Natural killer cell (primary cell): ENCODE measurements at places on chromosomes 16 and 17. TPM values are rescaled to one million over a fixed set of nuclear protein-coding genes. Genes with fewer than 3 reads are reported as not detected.

DNA sequence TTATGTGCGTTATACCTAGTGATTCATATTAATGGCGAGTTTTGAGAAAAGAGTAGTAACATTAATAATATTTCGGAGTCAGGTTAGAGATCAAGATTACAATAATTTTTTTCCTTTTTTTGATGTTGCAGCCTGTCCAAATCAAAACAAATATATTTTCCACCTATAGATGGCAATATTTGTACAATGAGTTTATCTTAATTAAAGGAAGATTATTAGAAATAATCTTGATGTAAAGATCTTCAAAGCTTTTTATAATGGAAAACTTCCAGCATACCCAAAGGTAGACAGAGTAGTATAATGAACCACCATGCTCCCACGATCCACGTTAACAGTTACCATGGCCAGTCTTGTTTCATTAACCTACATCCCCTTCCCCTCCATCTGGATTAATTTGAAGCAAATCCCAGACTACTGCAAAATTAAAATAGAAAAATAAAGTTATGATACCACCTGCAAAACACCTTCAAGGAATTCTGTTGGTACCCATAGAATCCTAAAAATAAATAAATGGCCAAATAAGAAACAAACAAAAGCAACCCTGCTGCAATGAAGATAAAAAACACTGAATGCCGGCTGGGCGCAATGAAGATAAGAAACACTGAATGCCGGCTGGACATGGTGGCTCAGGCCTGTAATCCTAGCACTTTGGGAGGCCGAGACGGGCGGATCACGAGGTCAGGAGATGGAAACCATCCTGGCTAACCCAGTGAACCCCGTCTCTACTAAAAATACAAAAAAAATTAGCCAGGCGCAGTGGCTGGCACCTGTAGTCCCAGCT is 46.5 kb upstream of the GINS3 start:
- DNase-seq, result no peak

DNA sequence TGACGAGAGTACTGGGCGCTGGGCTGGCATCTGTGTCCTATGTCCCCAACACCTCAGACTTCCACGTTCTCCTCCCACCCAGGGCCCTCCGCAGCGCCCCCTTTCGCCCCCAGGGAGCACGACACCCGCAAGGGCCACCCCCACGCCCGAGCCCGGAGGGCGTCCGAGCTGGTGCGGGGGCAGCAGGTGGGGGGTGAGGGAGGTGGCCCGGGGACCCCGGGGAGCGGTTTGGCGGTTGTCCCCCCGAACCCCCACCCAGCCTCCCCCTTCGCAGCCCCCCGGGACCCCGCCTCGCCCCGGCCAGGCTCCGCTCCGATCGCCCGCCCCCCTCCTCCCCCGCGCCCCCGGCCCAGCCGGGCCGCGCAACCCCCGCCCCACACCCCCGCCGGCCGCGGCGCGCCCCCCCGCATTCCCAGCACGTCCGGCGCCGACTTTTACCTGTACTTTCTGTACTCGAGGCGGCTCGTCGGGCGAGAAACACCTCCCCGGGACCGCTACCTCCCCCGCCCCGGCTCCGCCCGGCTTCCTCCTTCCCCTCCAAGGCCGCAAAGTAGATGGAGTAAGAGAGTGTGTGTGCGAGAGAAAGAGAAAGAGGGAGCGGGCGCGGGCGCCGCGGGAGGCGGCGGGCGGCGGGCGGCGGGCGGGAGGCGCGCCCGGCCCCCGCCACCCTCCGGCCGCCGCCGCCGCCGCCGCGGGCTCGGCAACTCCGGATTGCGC is 901 bp downstream of the CDYL2 start:
- peak; percentile 63 for DNase-seq

FZD2 gene
- total RNA-seq, result 0.33 TPM

GRCh38 chr16:64749346-64749745 is 372.5 kb downstream of the CDH11 start:
- no peak for DNase-seq

- no peak for DNase-seq
Observed at GRCh38 chr17:7361906-7362305, 7.0 kb downstream of the TMEM95 start.

DNA sequence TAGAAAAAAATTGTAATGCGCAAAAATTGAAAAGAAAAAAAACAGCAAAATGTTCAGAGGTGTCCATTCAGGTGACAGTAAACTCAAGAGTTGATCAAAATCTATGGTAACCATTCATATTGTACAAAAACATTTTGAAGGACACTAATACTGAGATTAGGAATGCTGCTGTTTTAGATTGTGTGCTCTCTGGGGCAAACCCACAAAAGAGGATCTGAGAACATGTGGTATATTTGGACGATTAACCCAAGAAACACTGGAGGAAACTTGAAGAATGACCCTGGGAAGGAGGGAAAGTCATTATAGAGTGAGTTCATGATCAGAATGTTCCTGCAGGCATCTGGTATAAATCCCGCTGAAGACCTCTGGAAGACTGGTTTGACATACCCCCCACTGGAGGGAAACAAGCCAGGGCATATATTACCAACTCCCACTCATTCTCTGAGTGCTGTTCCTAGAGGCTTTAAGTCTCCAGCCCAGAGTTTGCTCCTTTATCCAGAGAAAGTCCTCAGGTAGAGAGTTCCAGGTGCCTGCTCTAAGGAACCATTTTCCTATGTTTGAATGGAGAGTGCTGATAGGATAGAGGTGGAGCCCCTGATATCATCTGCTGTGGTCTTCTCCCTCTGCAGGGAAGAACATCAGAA is 1.2 kb downstream of the KRTAP4-2 start:
- no peak for DNase-seq

- DNase-seq, result no peak
Observed at GRCh38 chr16:65510241-65510640, 388.4 kb upstream of the CDH11 start.

- DNase-seq, result no peak
Observed at GRCh38 chr17:82357394-82357793, 1.7 kb upstream of the TEX19 start.

DNA sequence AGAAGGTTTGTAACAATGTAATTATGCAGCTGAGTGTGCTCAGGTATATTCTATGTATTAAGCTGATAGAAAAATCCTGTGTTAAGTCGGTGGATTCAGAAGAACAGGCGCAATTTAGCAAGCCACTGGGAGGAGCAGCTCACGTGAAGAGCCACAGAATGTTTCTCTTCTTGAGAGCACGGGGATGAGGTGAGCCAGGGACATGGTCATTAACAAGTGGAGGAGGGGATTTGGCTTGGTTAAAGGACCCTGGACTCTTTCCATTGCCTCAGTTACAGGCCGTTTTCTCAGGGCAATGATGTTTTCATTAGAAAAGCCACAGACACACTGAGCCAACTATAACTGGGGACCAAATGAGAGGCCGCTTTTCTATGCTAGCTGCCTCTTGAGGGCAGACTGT is 178.7 kb downstream of the SNX29 start:
- no peak for DNase-seq

APOBR gene
- 64.9 TPM for total RNA-seq

DNA sequence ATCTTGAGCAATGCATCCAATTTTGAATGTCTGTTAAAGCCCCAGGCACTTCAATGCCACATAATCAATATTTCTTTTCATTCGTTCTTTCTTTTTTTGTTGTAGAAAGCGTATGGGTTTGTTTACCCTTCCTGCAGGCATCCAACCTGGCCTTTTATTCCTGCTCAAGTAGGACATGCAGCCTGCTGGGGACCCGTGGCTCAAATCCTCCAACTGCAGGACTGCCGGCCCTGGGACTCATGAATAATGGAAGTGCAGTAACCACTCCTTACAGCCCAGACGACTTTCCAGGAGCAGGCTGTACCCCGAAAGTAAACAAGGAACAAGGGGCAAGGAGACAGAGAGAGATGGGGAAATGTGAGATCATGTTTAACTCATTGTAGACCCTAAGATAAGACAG is 126.4 kb downstream of the SALL1 start:
- DNase-seq, result no peak

STH gene
- total RNA-seq, result not detected

GJD3 gene
- not detected for total RNA-seq

GRCh38 chr16:4618645-4619418 is 4.1 kb upstream of the UBALD1 start:
- DNase-seq, result no peak

RGS11 gene
- 0.25 TPM for total RNA-seq

- DNase-seq, result no peak
Observed at GRCh38 chr17:27241346-27241946, 52.5 kb upstream of the WSB1 start.

SERPINF2 gene
- total RNA-seq, result 0.84 TPM

IL21R gene
- 24.3 TPM for total RNA-seq

DNA sequence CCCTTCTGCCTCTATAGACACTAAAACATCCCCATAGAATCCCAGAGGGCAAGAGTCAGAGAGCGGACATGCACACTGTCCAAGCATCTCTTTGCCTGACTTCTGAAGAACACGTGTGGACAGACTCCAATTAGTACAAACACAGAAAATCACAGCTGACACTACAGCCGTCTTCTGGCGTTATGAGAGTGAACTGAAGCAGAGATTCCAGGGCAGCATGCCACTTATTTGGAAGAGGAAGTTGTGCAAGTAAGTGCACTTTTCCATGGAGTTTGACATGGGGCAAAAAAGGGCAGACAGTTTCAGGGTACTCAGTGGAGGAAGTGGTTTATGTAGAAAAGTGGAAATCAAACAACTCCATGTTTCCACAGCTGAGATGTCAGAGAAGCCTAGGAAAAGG is 16.8 kb upstream of the ZNF287 start:
- no peak for DNase-seq

DNA sequence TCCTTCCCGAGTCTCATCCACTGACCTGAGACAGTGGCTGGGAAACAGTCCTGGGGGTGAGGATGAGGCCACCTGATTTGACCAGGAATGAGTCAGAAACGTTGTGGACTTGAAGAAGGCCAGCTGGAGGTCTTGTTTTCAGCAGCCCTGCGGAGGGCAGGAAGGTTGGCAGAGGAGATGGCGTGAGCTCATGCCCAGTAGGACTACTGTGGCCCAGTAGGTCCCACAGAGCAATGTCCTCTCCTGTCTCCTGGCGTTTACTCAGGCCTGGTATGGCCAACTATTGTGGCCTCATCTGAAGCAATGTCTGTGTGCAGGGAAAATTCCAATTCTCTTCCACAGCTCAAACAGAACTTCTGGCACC is 84.1 kb upstream of the DNAJA2 start:
- no peak for DNase-seq

- DNase-seq, result no peak
Observed at GRCh38 chr16:54591816-54592246, 305.2 kb upstream of the IRX3 start.

CPPED1 gene
- 18.3 TPM for total RNA-seq

PLCG2 gene
- 285 TPM for total RNA-seq

DNA sequence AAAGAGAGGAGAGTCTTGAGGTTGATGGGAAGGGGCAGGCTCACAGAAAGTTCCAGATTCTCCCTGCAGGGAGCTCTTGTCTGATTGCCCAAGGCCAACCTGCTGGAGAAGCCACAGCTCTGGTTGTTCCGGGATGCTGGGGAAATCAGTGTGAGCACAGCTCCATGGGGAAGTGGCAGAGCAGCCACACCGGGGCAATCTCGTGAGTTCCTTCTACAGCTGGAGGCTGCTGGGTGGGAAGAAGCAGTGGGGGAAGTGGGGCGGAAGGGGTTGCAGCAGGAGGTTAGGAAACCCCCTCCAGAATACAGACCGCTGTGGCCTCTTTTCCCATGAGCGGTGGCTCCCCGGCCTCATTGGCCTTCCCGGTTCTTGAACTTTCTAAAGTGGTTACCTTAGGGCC is 34.0 kb downstream of the KIAA0513 start:
- DNase-seq, result peak; percentile 38

- DNase-seq, result no peak
Observed at GRCh38 chr17:56203430-56203829, 50.2 kb downstream of the ANKFN1 start.

TBC1D3K gene
- not detected for total RNA-seq

GRCh38 chr17:4965311-4965986 is 2.2 kb downstream of the SPAG7 start:
- no peak for DNase-seq

GRCh38 chr17:78082988-78083387 is 45.6 kb downstream of the TMC6 start:
- DNase-seq, result no peak

GRCh38 chr16:74700116-74700437 is 585 bp downstream of the MLKL start:
- DNase-seq, result no peak

DNA sequence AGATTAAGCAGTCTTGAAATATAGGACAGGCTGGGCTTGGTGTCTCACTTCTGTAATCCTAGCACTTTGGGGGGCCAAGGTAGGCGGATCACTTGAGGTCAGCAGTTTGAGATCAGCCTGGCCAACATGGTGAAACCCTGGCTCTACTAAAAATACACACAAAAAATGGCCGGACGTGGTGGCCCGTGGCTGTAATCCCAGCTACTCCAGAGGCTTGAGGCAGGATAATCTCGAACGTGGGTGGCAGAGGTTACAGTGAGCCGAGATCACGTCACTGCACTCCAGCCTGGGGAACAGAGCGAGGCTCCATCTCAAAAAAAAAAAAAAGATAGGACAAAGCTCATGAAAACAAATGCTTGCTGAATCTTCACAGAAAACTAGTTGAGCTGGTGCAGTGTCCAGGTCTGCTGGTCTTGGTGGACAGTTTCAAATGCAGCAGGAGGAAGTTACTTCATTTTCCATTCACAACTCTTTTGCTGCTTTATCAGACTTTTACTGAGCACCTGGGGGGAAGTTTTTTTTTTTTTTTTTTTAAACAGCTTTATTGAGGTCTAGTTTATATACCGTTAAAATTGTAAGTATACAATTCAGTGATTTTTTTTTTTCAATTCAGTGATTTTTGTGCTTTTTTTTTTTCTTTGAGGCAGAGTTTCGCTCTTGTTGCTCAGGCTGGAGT is 45.2 kb downstream of the SNX29 start:
- DNase-seq, result no peak

GRCh38 chr17:4307179-4307930 is 43.6 kb upstream of the ANKFY1 start:
- DNase-seq, result no peak

- DNase-seq, result peak; percentile 47
Observed at GRCh38 chr17:48427598-48427997, 2.4 kb downstream of the SKAP1 start.

- no peak for DNase-seq
Observed at GRCh38 chr17:4518901-4519300, 20.2 kb downstream of the SPNS2 start.

GRCh38 chr16:10946308-10946707 is 1.9 kb downstream of the CLEC16A start:
- DNase-seq, result no peak

DNA sequence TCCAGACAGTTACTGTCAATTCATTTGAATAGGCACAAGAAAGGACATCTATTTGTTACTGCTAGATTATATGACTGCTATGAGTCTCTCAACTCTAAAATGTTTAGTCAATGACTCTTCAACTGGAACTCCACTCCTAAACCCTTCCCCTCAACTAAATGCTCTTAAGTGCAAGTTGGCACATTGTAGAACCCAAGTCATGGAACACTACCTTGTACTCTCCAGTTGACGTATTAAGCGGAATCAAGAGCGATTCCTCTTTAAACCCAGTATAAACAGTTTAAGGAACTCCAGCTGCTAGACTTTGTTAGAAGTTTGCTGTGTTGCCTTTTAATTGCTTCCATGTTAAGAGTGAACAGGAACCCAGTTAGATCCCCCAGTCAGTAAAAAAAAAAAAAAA is 44.6 kb downstream of the STH start:
- no peak for DNase-seq
